ENCODE measurements at places on chromosomes 1 and 21.
A peak's percentile ranks its signal among the peaks of the same experiment; 100 is the strongest.

DNA sequence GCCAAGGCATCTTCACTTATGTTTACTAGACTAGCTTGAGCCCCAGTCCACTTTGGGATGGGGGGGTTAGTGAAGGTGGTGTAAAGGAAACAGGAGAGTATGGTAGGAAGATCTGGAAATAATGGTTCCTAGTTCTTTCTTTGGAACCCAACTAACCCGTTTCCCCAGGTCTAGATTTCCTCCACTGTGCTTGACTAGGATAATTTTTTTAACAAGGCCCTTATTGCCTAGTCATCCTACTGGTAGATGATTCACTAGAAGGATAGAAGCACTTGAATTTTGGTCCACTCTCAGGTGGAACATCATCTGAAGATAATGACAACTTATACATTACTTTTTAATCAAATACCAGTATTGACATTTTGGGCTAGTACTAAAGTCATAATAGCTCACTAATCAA, 45.9 kb upstream of the MYOCOS start:
- DNase-seq = no peak

GRCh38 chr1:47752559-47752958, 244.6 kb downstream of the TRABD2B start:
- no peak for DNase-seq

DNA sequence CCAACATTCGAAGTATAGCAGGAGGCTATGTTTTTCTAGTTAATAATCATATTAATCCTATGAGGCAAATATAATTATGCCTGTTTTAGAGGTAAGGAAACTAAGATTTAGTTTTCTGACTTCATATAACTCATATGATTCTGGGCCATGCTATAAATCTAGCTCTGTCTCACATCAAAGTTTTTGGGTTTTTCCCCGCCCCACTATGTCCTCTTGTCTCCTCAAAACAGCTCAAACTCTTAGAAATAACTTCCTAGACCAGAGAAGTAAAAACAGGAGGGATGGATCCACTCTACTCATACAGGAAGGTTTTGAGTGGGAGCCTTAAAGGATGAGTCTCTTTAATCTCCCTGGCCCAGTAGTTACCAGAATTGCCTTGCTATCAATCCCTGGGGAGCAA, 256.4 kb upstream of the FGGY start:
- no peak for DNase-seq

- DNase-seq = no peak
Measured at GRCh38 chr1:205387845-205388244, 31.1 kb upstream of the KLHDC8A start.

GRCh38 chr1:44316231-44316759, 38.8 kb downstream of the ERI3 start:
- DNase-seq = peak; percentile 27

GRCh38 chr1:226946841-226947240, 6.7 kb downstream of the COQ8A start:
- no peak for DNase-seq

Measured in Jurkat, Clone E6-1 (cell line).